ENCODE measurements at places on chromosomes 6 and 20.

GRCh38 chr6:147910281-147910680 is 401.8 kb downstream of the SAMD5 start:
- no peak for DNase-seq

DNA sequence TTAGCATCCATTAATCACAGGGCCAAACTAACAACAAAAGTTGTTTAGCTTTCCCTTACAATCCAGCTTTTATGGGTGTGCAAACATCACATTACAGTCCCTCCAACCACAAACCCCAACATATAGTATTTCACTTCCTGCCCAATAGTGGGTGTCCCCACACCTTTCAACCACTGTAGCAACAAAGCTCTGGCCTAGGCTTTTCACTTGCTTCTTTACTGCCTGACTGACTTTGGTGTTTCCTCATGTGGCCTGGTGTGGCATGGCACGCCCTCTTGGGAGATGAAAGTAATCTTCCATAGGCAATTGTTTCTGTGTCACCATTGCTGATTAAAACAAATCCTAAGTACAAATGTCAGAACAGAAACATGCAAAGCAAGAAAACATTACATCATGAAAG is 46.3 kb downstream of the MCM8 start:
- peak; percentile 52 for DNase-seq

DNA sequence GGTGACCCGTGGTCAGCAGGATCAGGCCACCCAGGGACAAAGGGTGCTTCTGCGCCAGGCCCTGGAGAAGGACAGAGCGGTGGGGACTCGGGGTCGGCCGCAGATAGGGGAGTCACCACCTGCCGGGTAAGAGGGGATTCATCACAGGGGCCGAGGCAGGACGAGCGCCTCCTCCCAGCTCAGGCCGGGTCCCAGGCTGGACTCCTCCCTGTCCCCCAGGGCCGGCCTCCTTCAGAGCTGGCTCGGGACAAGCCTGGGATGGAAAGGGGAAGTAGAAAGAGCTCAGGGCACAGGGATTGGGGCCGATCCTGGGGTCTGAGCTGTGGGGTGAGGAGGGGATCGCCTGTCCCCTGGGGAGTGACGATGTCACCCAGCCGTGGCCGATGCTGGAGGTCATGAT is 154.6 kb upstream of the PROKR2 start:
- no peak for DNase-seq

GRCh38 chr20:18857640-18858039 is 44.1 kb downstream of the SCP2D1 start:
- no peak for DNase-seq

GRCh38 chr6:14144678-14145113 is 27.1 kb downstream of the CD83 start:
- DNase-seq, result peak; percentile 85

- no peak for DNase-seq
Measured at GRCh38 chr6:165266191-165266590, 43.2 kb downstream of the C6orf118 start.

GRCh38 chr6:52672412-52673025 is 1.6 kb downstream of the TMEM14A start:
- DNase-seq, result no peak

- no peak for DNase-seq
Measured at GRCh38 chr6:122404444-122404843, 5.0 kb downstream of the HSF2 start.

GRCh38 chr20:56776345-56776744 is 147.2 kb downstream of the TFAP2C start:
- DNase-seq, result no peak

DNA sequence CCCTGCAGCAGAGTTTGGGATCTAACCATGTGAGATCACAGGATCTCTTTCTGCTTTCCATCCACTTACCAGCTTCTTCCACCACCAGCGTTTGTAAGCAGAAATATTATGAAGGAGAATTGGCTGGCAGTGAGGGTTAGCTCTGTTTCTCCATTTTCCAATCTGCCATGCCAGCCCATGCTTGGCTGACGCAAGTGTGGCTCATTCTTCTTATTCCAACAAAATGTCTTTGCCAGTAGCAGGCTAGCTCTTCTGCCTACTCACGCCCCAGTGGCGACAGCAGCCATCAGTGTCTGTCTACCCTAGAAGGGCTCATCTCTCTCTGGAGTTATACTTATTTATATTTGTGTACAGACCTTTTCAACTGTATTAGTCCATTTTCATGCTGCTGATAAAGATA is 286.2 kb downstream of the FARS2 start:
- no peak for DNase-seq

DNA sequence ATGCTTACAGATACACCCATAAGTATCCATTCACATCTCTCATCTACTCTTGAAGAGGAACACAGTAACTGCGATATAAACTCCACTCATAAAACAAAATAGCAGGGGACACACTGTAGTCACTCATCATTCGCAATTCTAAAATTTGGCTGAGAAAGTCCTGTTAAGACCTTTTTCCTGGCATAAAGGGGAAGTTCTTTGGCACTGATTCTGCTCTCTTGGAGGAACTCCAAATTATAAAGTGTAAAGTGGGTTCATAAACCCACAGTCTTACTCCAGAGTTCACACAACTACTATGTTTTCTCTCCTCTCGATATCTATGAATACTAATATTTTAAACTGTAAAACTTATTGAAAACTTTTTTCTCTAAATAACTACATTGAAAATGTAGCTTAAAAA is 80.6 kb downstream of the ADGB start:
- DNase-seq, result no peak

DNA sequence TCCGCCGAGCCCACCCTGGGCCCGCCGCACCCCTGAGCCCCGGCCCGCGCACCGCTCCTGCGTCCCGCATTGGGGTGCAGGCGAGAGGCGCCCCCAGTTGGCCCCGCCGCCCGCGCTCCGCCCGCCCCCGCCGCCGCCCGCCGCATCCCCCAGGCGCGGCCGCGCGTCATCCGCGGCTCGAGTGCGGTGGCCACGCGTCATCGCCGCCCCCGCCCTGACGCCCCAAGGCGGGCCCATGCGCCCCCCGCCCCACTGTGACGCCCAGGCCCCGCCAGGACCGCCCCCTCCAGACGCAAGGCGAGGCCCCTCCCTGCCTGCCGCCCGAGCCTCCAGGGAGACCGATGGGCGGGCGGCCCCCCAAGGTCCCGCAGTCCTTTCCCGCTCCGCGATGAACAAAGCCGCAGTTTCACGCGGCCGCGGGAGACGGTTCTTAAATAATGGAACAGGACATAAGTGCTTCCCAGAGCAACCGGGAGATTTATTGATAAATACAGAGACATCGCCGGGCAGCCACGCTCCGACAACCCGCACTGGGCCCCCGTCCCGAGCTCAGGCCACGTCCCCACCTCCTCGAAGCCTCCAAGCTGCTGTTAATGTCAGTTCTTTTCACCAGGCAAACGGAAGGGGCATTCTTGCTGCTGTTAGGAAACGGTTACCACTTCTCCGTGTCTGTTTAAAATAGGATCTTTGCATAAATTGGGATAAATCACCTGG is at the start of gene ANKRD60:
ANKRD60 (minus strand) TSS at position 170 of the 714 bp plus-strand sequence; CDS start at position 170, 0 bp downstream.
- peak; percentile 77 for DNase-seq

- no peak for DNase-seq
Measured at GRCh38 chr6:139475241-139475640, 100.8 kb upstream of the CITED2 start.

DNA sequence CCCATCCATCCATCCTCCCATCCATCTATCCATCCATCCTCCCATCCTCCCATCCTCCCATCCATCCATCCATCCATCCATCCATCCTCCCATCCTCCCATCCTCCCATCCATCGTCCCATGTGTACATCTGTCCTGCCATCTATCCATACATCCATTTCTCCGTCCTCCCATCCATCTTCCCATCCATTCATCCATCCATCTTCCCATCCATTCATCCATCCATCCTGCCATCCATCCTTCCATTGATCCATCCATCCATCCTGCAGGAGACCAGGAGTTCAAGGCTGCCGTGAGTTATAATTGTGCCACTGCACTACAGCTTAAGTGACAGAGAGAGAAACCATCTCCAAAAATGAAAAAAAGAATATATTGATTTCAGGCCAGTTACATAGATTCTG is 356.5 kb downstream of the CDH26 start:
- DNase-seq, result no peak

- no peak for DNase-seq
Measured at GRCh38 chr20:51749674-51750036, 18.5 kb downstream of the ATP9A start.

DNA sequence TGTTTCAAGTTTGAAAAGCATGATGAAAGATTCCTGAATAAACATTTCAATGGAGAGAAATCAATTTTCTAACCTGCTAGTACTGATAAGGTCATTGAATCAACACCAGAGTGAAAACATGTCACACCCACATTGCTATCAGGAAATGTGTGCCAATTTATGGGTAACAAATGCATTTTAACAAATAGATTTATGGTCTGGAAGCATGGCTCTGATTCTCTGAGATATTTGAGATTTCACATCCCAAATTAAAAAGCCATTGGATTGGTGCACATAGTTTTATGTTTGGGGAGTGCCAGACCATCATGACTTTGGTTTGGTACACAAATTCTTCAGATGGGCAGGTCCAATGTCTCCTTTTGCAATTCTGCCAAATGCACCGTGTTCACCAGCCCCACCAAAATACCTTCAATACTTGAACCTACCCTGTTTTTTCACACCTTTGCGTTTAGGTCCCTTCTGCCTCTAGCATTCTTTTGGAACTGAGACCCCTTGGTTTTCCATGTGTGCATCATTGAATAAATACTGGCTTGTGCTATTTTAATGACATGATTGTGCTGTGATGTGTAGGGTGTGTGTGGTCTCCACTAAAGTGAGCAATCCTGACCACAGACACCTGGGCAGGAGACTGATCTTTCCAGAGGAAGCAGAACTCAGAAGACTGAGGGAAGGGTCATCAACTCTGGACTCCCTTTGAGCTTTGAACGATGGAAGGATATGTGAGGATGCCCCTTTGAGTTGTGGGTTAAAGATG is 20.4 kb downstream of the IL20RA start:
- DNase-seq, result no peak

- DNase-seq, result no peak
Measured at GRCh38 chr6:36609582-36609981, 15.4 kb downstream of the SRSF3 start.

- no peak for DNase-seq
Measured at GRCh38 chr20:36061754-36062153, 92.8 kb upstream of the EPB41L1 start.

GRCh38 chr20:56857950-56858349 is 228.8 kb downstream of the TFAP2C start:
- DNase-seq, result no peak

DNA sequence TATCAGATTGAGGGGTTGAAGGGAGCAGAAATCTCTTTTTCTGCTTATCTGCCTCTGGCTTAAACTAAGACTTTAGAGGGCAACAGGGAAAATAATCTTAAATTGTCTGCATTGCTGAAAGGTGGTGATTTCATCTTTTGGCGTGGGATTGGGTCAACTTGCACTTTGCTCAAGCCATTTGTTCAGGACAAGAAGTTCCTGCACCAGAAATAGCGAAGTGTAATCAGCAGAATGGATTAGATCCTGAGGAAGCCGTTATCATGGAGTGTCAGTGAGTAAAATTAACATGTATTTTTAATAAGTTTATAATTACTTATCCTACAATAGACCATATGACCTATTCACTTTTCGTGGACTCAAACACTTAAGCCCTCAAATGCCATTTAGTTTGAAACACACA is 249.3 kb downstream of the CD83 start:
- no peak for DNase-seq

- DNase-seq, result peak; percentile 65
Measured at GRCh38 chr6:167119670-167120582, 3.0 kb upstream of the CCR6 start.

GRCh38 chr6:113651920-113652319 is 205.2 kb upstream of the MARCKS start:
- DNase-seq, result peak; percentile 59

GRCh38 chr6:135575629-135576028 is 78.1 kb upstream of the AHI1 start:
- DNase-seq, result no peak

DNA sequence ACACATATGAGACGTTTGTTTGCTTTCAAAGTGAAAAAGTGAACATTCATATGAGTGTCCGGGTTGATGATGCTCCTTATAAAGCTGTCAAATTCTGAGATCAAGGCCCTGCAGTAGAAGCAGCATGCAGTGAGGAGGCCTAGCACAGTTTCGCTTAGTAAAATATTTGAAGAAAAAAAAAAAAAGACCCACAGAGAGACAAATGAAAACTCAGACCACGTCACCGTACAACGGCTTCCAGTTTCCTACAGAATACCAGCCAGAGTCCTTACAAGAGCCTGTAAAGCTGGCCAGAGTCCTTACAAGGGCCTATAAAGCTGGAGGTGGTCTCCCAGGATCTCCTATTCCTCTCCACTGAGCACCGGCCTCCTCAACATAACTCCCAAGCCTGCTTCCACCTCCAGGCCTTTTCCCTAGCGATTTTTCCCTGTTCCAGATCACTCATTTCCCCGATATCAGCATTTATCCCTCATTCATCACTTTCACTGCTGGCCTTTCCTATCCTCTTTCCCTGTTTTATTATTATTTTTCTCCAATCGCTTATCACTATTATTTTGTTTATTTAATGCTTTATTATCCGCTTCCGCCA is 1.5 kb upstream of the HMGN4 start:
- peak; percentile 65 for DNase-seq

DNA sequence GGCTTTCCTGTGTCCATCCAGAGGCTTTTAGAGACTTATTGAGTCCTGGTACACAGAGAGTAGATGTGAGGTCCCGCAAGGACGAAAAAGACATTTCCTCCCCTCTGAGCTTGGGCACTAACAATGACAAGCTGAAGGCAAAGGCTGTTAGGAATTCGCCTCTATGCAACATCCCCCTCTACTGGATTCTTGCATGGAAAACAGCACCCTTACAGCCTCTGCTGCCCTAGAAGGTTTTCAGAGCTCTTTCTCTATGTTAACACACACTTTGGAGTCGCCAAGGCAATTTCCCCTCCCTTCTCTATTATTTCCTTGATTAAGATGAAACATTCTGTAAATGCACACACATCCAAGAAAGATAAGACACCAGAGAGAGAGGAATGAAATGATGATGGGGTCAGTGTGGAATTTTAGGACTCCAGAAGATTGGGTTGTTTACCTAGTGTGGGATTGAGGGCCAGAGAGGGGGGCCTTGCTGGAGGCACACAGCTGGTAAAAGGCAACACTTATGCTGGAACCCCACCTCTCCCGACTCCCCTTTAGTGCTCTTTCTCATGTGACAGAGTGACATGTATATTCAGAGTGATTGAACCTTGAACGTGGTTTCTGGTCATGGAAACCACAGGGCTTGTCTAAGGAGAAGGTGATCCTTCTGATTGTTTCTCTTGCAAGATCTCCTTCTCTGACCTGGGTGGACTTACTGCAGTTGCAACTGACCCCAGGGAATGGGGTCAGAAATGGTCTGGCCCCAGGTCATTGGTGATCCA is 300.7 kb downstream of the CLIC5 start:
- DNase-seq, result peak; percentile 75

- DNase-seq, result no peak
Measured at GRCh38 chr6:47804821-47805220, 23.0 kb downstream of the OPN5 start.

GRCh38 chr6:124879110-124879991 is 82.9 kb upstream of the RNF217 start:
- DNase-seq, result no peak

Measured in B cell (primary cell).